Eye (tissue), 1 donor: ENCODE measurements at places on chromosomes 5 and 9.

DNA sequence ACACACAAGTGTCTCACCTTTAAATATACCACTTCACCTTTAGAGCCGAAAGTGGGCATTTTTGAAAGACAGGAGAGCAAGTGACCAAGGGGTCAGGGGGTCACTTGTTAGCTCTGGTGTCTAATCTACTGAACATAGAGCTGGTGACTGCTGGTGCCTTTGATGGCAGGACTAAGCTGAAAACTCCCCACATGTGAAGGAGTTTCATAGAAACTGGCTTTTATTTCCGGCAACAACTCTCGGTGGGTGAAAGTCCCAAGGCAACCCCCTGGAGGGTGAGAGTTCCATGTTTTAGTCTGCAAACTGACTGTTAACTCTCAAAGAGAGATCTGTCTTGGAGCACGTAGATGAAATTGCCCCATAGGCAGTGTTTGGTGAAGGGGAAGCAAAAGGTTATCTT is 466.9 kb downstream of the DMRTA1 start:
- DNase-seq = no peak

DNA sequence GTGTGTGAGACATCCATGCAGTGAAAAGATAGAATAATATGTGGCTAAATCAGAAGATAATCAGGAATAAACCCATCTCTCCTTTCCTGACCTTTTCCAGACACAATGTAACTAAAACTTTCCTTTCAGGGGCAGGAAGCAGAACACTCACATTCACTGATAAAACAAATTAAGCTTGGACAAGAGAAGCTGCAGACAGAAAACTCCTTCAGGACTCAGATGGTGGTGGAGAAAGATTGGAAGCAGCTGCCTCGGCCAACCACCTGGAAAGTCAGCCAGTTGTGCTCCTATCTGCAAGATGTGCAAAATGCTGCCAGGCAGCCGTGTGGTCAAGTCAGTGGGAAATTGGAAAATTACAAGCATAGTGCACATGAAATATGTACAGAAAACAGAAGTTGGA is 26.9 kb downstream of the RASEF start:
- no peak for DNase-seq

GRCh38 chr5:172788771-172789686 is 18.0 kb upstream of the DUSP1 start:
- no peak for DNase-seq

- DNase-seq = peak; percentile 83
Measured at GRCh38 chr9:84669288-84670137, at the start of gene NTRK2. Gene NTRK2, plus strand, starts transcription at chr9:84669729. Its CDS starts 1,020 bp downstream, at chr9:84670749.

DNA sequence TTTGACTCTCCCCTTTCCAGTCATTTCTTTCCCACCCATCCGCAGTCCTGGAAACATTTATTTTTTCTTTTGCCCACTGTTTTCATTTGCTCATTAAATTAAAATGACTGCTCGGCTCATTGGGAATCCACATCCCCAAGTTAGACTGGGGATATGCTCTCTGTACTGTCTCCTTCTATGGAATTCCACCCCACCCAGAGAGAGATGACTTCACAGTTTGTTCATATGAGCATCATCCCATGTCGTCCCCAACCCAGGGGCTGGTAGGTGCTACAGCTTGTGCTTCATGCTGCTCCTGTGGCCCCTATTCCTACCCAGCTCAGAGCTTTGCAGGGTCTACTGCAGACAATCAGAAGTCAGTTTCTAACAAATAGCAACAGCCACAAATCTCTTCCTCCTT is 16.5 kb upstream of the RARS1 start:
- DNase-seq = no peak

- DNase-seq = peak; percentile 38
Measured at GRCh38 chr5:141603923-141604717, 14.7 kb downstream of the DIAPH1 start.
